Activated naive CD8-positive, alpha-beta T cell treated with anti-CD3 and anti-CD28 coated beads for 36 hours (primary cell): ENCODE measurements at places on chromosomes 2 and 18. TPM values are rescaled to one million over a fixed set of nuclear protein-coding genes. Genes with fewer than 3 reads are reported as not detected.

DNA sequence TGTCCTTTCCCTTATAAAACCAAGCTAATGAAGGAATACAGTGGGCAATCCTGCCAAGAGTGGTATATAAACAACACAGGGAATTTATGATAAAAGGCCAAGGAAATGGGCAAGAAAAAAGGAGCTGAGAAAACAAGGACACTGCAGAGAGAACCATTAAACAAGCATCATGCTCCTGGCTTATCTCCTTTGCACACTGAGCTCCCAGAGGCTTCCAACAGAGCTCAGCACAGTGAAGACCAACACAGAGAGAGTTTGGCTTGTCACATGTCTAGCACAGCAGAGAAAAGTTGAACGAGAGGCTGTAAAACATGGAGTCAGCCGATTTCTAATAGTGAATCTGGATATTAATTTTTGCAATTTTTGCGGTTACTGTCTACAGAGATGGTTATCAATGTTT is 68.0 kb upstream of the KLF7 start:
- no peak for DNase-seq

Gene ATP6V1B1
- not detected for total RNA-seq

DNA sequence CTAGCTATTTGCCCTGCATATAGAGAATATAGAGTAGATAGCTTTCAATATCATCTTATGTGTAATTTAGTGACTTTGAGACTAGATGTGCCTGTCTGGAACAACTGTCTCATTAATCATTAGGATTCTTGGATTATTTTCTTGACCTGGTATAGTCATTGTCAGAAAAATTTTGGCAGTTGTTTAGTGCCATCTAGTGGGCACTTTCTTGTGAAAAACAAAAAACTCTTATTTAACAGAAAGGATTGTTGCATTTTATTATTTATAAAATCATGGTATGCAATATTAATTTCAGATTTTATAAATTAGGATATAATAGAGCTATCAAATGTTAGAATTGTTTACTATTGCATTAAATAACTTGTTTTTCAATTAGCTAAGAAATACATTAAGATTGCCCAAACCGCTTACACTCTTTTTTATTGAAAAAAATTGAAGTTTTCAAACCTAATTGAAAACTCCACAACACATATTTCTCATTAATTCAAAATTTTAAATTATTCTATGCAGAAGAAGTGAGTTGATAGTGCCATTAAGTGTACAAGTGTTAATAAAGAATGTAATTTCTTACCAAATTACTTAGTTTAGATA is 80.3 kb downstream of the DYNAP start:
- no peak for DNase-seq

Gene YWHAQ
- 314 TPM for total RNA-seq

- no peak for DNase-seq
Observed at GRCh38 chr2:30336084-30336483, 104.8 kb downstream of the LBH start.

- DNase-seq, result no peak
Observed at GRCh38 chr18:75790796-75791195, 363.3 kb upstream of the SMIM21 start.

Gene KCNG2
- total RNA-seq, result not detected
